ENCODE measurements at places on chromosomes 16 and 17.
A peak's percentile ranks its signal among the peaks of the same experiment; 100 is the strongest.

DNA sequence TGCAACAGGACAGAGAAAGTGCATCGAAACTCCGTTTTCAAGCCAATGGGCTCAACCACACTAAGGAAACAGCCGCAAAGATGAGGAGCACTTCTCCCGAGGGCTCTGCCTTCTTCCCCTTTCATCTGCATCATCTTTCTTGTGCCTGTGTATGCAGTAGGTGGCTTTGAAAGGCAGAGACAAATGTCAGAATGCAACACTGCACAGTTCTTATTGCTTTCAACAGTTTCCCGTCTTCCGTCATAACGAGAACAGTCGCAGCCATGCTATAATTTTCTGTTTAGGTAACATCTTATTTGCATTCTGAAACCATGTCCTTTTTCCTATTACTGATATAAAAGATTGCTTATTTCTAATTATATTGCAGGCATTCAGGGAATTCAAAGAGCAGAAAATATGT is 205.2 kb downstream of the SLC39A11 start:
- no peak for DNase-seq

- no peak for DNase-seq
Measured at GRCh38 chr17:12478311-12478710, 187.4 kb upstream of the MYOCD start.

- DNase-seq: no peak
Measured at GRCh38 chr16:65062736-65063583, 58.9 kb downstream of the CDH11 start.

- DNase-seq: no peak
Measured at GRCh38 chr17:46121841-46122485, 71.3 kb downstream of the KANSL1 start.

- DNase-seq: no peak
Measured at GRCh38 chr16:19252904-19253303, 32.6 kb upstream of the CLEC19A start.

DNA sequence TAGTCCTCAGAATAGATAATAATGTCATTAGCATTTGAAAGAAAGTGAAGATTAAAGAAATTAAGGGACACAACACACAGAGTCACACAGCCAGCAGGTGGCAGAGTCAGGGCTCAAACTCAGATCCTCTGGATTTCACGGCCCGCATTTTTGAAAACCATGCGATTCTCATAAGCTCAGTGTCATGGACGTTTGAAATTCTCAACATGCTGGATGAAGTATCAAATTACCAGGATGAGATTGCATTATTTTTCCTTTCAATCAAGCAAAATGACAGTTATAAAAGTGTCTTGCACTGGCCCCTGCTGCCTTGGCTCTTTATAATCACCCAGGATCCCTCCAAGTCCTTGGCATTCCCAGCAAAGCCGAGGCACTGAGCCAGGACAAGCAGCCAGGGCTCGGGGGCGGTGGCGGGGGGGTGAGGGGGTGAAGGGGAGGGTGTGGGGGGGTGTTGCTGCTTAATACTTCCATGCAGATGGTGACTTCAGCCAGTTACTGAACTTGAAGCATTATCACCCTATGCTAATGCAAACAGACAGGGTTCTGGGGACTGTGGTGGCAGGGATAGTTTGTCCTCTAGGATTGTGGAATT is 6.6 kb upstream of the BMERB1 start:
- peak; percentile 85 for DNase-seq

DNA sequence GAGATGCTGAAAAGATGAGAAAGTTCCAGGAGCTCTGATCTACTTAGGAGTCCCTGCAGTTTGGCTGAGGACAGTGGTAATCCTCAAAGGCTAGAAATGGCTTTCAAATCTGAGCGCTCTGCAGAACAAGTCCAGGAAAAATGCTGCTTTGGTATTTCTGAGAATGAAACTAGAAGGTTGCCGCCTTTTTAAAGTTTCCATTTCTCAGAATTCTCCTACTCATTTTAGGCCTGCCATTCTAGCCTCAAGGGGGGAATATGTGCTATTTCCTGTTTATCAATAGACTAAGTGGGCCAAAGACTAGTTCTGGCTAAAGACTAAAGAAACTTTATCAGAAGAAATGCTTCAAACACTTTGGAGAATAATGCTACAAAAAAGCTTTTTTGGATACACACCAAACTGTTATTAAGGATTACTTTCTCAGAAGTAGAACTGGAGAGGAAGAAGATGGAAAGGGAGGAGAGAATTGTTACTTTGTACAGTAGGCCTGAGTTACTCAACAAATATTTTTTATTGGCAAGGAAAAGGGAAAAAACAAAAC is at the start of gene SLFN12L:
TSS of gene SLFN12L (minus strand) at position 78 of the 541 bp plus-strand sequence. CDS start 15,314 bp downstream, outside the sequence.
- no peak for DNase-seq

DNA sequence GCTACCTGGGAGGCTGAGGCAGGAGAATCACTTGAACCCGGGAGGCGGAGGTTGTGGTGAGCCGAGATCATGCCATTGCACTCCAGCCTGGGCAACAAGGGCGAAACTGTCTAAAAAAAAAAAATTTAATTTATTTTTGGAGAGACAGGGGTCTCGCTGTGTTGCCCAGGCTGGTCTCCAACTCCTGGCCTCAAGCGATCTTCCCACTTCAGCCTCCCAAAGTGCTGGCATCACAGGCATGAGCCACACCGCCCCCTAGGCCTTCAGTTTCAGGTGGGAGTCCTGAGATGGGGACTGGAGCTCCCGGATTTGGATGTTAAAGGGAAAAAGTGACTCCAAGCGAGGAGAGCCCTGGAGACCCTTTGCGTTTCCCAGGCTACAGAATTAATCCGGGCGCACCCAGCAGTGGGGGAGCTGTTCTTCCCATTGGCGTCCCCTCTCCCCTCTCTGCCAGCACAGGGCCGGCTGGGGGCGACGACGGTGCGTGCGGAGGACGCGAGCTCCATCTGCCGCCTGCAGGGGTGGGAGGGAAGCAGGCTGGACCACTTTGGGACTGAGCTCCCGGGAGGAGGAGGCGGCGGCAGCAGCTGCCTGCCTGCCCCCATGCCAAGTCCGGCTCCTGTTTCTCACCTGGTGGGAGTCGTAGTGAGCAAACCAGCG is 49.3 kb upstream of the USP7 start:
- no peak for DNase-seq

DNA sequence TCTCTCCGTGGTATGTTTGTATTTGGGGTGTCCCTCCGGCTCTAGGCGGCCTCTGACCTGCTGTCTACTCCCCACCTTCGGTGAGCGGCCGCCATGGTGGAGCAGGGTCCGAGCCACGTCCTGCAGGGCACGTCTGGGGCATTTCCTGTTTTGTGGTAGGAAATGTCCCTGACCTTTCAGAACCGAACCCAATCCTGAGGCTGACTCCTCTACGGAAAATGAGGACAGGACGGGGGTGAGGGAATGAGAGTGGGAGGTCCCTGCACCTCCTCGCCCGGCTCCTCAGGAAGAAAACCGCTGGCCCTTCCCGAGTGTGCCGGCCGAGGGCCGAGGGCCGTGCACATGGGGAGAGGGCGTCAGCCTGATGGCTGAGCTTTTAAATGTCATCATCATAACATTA is 45.8 kb downstream of the WDR45B start:
- DNase-seq: no peak

DNA sequence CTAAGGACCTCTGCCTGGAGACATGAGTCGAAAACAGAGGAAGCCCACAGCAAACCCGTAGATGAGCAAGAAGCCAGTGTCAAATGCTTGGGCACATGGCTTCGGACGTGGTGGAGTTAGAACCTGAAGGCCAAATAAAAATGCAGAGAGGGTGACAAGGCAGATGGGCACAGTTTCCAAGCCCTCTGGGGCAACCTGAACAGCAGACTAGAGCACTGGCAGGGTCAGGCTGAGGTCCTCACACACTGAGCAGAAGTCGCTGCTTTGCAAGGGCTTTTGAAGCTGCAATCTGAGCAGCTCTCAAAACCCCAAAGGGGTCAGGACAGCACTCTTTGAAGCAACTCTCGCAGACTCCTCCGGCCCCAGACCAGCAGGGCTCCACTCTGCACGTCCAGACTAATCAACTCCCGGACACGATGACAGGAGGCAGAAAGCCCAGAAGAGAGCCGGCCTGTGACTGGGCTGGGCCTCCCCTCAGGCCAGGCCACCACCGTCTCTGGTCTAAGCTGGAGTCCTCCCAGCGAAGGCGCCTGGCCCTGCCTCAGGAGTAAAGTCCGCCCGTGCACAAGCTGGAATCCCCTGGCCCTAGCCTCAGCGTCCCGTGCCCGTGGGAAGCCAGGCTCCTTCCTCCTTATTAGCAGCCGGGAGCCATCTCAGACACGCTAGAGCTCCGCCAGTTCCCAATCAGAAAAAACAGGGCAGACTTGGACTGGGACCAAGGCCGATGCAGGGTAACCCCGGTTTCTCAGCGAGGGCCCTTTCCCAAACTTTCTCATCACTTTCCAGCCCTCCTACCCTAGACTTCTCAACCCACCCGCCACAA is 924 bp downstream of the SMARCD2 start:
- peak; percentile 68 for DNase-seq

GRCh38 chr17:80331820-80332219 is 71.2 kb downstream of the RNF213 start:
- no peak for DNase-seq

DNA sequence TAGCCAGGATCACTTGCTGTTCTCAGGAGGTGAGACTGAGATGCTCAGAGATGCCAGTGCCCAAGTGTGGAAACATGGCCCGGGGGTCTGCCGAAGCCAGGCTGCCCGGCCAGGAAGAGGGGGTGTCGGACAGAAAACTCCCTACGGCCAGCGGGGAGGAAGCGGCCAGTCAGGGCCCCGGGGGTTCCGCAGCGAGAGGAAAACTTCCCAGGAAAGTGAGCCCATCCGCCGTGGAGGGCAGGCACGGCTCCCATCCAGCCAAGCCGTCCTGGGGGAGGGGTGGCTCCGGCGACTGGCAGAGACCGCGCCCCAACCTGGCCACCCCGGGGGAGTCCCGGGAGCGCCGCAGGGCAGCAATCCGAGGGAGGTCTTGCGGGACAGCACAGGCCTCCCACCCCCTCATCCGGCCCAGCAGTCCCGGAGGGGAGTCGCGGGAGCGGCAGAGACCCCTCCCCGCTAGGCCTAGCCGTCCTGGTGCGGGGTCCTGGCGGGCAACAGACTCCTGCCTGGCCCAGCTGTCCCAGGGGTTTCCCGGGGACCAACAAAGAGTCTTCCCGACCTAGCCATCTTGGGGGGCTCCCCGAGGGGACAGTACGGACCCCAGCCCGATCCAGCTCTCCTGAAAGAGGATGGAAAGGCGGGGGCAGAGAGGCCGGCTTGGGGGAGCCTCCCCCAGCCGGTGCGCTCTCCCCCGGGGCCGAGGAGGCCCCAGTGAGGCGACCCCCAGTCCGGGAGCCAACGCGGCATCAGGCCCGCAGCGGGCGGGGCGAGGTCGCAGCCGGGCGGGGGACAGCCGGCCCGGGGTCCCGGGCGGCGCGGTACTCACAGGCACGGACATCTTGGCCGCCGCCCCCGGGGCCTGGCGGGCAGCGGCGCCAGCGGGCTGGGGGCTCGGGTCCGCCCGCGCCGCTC is 13.8 kb upstream of the BCAR1 start:
- no peak for DNase-seq

DNA sequence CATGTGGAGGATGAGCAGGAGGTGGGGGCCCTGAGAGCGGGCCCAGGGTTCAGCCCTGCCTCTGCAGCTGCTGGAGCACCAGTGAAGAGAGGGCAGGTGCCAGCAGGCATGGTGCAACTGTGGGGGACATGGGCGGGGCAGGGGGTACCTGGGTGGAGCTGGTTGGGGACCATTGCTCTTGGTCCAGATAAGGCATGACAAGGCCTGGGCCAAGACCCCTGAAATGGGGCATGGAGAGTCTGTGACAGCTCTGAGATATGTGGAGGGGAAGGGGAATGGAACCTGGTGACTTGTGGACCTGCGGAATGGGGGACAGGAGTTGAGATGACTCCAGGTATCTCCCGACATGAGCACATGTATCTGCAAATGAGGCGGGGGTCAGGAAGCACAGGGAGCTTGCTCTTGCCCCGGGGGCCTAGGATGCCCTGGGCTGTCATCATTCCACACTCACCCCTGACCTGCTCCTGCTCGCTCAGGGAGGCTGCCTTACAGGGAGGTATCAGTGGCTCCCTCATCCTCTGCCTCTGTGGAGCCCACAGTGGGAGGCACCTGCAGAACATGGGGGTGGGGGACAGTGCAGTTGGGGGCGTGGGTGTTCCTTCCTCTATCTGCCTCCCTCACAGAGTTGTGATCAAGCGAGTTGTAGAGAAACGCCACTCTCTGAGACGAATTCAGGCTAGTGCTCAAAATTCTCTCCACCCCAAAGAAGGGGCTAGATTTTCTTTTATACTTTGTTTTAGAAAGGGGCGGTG is 40.2 kb downstream of the TMEM235 start:
- DNase-seq: no peak

GRCh38 chr16:86566601-86566965 is at the start of gene FOXC2:
Gene FOXC2 (plus strand): TSS chr16:86566829. CDS start chr16:86567336, 507 bp downstream.
- peak; percentile 96 for DNase-seq

DNA sequence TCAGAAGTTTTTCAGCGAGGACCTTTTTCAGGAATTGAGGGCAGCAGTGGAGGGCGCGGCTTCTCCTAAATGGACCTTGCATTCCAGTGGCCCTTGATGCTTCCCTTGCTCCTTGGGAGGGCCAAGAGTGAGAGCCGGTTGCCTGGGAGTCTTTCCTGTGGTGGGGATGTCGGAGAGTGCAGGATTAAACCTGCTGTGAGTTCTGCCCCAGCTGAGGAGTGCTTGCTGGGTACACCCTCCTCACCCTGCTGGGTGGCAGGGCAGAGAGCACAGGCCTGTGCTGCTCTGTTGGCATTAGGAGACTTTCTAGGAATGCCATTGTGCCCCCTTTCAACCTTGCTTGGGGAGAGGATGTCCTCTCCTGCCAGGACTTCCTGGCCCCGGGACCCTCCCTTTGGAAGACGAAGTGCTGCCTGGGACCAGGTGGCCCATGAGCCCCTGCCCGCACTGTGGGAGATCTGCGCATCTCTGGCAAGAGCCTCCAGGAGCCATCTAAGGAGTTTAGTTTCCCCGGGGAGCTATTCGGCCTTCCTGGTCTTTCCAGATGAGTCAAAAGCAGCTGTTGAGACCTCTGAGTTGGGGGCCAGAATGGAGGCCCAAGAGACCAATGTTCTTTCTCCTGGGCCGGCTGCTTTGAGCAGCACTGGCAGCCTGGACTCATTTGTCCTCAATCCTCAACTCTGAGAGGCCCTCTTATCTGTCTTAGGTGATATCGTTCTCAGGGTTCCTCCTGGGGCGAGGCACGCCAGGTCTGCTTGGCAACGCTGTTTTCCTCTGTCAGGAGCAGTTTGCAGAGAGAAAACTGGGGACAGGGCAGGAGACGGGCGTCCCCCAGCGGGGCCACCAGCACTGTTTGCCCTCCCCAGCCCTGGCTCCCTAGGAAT is 5.6 kb downstream of the LLGL2 start:
- no peak for DNase-seq

GRCh38 chr16:51875834-51876600 is 670.9 kb downstream of the TOX3 start:
- no peak for DNase-seq

- DNase-seq: no peak
Measured at GRCh38 chr17:47641202-47641601, 8.5 kb upstream of the KPNB1 start.

DNA sequence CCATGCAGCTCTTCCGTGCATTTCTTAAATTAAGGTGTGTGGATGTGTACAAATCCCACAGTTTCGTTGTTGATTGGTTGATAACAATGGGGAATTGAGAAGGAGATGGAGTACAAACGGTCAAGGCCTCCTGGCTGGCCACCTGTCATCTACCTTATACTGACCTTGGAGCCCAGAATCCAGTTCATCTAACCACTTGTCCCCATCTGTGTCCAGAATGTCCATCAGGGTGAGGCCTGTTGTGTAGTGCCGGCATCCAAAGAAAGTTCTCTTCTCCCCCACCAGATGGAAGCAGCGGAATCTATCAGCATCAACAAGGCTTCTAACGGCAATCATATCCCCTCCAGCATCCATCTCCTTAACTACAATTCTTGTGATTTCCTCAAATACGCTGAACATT is 1.5 kb downstream of the GSDMB start:
- DNase-seq: no peak
